ENCODE measurements at places on chromosomes 7 and 10.

- no peak for DNase-seq
Observed at GRCh38 chr10:3532644-3533043, 252.4 kb downstream of the KLF6 start.

DNA sequence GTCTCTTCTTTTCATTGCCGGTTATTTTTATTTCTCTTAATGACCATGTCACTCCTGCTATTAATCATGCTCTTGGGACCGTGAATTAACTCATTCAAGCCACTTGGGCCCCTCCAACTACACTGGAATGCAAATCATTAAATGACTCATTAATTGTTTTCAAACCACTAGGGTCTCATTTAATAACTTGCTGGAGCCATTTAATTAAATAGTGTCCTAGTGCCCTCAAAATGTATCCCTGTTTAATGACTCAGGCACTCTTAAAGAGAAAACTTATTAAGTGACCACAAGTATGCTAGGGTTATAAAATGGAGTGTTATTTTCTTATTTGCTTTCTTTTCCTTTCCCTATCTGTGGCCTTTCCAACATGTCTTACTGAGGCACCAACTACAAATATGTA lies 73.0 kb downstream of the PLXDC2 start:
- DNase-seq: no peak

- DNase-seq: no peak
Observed at GRCh38 chr7:122884186-122884585, 2.1 kb downstream of the CADPS2 start.

- DNase-seq: no peak
Observed at GRCh38 chr10:44402465-44403195, 17.7 kb upstream of the CXCL12 start.

DNA sequence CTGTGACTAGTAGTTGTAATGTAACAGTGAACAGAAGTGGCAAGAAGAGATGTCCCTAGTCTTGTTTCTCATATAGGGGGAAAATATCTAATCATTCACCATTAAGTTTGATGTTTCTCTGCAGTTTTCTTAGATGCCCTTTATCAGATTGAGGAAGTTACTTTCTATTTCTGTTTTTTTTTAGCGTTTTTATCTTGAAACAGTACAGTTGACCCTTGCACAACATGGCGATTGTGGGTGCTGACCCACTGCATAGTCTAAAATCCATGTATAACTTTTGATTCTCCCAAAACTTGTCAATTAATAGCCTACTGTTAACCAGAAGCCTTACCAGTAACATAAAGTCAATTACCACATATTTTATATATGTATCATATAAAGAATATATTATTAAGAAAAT lies 192.0 kb downstream of the ADK start:
- DNase-seq: no peak

DNA sequence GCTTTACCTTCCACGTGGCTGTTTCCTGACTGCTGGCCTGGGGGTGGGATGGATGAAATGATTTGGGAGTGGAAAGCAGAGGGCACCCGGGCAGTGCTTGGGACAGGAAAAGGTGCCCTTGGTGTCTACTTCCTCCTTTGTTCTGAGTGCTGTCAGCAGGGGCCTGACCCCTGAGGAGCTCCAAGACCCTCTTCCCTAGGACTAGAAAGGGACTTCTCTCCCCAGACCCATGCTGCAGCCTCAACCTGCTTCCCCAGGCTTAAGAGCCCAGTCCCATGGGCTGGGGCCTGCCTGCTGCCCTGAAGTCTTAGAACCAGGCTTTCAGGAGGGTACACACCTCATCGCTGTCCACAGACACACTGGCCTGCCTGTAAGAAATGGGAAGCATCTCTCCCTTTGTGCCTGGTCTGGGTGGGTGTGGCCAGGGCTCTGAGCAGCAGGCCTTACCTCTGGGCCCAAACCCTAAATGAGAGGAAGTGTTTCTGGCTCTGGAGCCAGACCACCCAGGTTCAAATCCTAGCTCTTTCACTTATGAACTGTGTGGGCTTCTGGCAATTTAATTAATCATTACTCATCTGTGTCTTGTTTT lies 12.9 kb downstream of the CDH23 start:
- DNase-seq: no peak

DNA sequence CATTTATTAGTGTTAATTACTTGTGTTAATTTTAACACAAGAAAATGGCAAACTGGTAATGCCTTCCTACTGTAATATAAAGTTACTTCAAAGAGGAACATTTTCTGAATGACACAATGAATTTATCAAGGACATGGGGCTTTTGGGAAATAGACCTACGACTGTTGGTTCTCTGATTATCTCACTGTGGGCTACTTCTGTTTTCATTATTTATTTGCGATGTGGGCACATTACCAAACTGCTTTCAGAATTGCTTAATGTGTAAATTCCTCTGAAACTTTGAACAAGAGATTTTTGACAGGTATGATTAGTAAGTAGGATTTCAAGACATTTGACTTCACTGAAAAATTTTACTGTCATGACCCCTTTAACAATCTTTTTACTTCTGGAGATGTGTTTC lies 535.6 kb downstream of the CNTNAP2 start:
- DNase-seq: no peak
